ENCODE measurements at places on chromosomes 1 and 21. TPM values are rescaled to one million over a fixed set of nuclear protein-coding genes. Genes with fewer than 3 reads are reported as not detected.

A3GALT2 gene
- total RNA-seq, result not detected

AMY1A gene
- total RNA-seq, result not detected

MAP10 gene
- 0.96 TPM for total RNA-seq

C1orf232 gene
- not detected for total RNA-seq

NFASC gene
- 13.8 TPM for total RNA-seq

SPOCD1 gene
- total RNA-seq, result 44.0 TPM

C1orf116 gene
- not detected for total RNA-seq

COA6 gene
- total RNA-seq, result 20.9 TPM

All from regular cardiac myocyte (primary cell).